ENCODE measurements at places on chromosomes 2 and 18.

DNA sequence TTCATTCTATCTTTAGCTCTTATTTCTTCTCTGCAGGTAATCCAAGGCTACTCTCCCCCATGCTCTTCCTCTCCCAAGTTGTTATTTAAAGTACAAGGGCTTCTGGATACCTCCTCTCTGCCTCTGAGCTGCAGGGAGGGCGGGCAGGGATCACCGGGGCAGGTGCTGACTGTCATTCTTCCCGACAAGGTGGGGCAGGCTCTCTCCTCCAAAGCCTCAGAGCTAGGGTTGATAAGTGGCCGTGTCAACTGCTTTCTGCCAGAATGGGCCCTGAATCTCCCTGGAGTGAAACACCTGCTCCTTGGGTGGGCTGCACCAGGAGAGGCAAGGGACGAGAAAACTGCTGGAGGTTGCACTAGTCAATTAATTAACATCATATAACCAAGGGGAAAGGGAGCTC lies 250.3 kb downstream of the SLC4A3 start:
- DNase-seq = no peak

- peak; percentile 40 for DNase-seq
Measured at GRCh38 chr2:43225093-43225787, 1.2 kb downstream of the ZFP36L2 start.

DNA sequence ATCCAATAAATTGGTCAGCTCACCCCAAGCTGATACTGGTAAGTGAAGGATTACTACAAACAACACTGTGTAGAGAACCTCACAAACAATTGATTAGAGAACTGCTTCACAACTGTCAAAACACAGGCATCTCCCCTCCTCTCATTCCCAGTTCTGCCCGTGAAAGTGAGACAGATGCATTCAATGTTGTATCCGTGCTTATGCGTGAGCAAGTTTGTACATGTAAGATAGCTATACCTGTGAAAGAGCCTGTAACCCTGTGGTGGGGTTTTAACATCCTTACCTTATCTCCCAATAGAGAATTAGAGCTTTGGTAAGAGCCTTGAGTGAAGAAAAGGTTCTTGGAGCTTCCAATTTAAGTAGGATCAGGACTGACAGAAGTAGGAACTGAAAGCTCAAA lies 9.1 kb downstream of the MARCHF4 start:
- no peak for DNase-seq

DNA sequence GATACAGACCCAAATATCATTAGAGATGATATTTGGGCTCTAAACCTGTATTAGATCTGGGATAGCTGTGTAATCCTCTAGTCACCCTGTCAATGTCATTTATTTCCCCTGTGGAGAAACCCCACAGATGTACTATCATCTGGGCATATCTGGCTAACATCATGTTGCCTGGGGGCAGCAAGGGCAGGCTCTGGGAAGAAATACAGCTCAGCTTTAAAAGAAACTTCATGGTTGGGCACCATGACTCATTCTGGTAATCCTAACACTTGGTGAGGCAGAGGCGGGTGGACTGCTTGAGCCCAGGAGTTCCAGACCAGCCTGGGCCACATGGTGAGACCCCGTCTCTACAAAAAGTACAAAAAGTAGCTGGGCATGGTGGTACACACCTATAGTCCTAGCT lies 282.5 kb downstream of the SLC8A1 start:
- no peak for DNase-seq

DNA sequence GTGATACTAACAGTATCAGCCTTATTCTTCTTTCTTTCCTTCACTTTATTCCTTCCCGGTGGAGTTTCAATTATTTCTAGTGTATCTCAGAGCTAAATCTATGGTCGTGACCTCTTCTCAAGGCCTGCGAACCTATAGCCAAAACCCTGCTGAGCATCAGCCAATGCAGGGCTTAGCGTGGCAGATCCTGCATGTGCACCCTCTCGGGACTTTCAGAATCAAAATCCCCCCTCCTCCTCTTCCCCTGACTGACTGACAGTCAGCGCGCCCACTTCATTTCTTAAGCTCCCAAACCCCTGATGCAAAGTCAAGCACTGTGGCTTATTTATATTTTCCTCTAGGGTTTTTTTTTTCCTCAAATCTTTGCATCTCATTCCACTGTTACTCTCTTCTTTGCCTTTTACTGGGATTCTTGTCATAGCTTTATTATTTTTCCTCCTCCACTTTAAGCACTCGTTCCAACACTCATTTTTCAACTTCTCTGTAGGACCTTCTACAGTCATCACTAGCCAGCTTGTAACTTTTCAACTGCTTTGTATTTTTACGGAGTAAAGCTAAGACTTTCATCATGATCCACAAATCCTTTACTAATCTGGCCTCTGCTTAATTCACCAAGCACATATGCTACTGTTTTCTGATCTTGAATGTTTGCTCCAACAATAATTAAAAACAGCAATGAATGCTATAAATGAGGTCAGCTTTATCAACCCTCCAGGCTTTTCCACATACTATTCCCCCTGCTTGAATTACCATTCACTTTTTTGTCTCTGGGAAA lies 896.5 kb upstream of the PIK3C3 start:
- DNase-seq = no peak

- DNase-seq = no peak
Measured at GRCh38 chr2:176260689-176261088, 8.6 kb upstream of the MTX2 start.

- no peak for DNase-seq
Measured at GRCh38 chr18:46764586-46764985, 7.7 kb upstream of the ST8SIA5 start.

- peak; percentile 32 for DNase-seq
Measured at GRCh38 chr2:169715379-169716237, 18.0 kb upstream of the KLHL23 start.

DNA sequence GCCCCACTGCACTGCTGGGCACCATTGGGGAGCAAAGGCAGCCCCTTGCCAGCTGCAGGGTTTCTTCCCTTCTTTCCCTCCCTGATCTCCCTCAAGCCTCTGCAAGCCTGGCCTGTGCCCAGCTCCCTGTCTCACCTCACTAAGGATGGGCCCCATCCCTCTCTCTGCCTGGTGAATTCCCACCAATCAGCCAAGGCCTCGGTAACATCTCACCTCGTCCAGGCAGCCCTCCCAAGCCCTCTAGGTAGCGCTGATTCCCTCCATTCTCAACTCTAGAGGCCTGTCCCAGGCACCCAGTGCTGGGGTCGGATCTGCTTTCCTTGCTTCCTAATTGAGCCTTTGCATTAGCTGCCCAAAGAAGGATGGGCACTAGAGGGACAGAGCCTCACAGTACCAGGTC lies 63.0 kb downstream of the CELF4 start:
- no peak for DNase-seq

GRCh38 chr2:45255563-45255962 lies 246.3 kb upstream of the SIX2 start:
- DNase-seq = no peak

DNA sequence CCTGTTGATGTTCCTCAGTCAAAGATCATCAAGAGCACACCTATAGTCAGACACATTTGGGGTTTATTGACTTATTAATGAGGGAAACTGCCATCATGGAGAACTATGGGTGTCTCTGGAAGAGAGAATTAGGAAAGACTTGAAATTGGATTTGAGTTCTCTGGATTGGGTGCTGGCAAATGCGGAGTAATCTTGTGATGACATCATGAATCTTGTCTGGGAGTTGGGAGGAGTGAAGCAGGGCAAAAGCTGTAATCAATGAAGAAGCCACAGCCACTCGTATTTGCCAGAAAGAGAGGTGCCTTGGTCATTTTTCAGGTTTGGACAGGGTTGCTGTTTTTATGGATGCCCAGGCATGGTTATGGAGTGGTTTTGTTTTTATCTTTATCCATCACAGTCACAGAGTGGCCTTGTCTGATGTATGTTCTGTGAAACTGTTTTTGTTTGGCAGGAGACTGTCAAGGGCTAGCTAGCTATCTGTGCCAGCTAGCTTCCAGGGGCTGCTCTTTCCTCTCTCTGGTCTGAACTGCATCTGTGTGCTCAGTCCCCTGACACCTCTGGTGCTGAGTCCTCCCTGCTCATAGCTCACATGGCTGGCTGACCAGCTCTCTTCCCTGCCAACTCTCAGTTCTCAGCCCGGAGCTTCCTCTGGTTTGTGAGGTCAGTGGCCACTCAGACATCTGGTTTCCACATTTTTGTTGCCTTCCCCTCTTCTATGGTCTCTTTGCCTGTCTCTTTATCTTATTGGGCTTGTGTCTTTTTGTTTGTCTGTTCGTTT lies 193.4 kb upstream of the RMP24 start:
- DNase-seq = no peak

- DNase-seq = no peak
Measured at GRCh38 chr18:50866765-50867164, 12.2 kb upstream of the ME2 start.

- no peak for DNase-seq
Measured at GRCh38 chr18:27717816-27718215, 459.1 kb downstream of the CDH2 start.

- no peak for DNase-seq
Measured at GRCh38 chr2:149653831-149654445, 66.4 kb upstream of the MMADHC start.

GRCh38 chr2:114786901-114787300 lies 344.5 kb downstream of the DPP10 start:
- DNase-seq = no peak
